ENCODE measurements at places on chromosomes 7 and 10.

DNA sequence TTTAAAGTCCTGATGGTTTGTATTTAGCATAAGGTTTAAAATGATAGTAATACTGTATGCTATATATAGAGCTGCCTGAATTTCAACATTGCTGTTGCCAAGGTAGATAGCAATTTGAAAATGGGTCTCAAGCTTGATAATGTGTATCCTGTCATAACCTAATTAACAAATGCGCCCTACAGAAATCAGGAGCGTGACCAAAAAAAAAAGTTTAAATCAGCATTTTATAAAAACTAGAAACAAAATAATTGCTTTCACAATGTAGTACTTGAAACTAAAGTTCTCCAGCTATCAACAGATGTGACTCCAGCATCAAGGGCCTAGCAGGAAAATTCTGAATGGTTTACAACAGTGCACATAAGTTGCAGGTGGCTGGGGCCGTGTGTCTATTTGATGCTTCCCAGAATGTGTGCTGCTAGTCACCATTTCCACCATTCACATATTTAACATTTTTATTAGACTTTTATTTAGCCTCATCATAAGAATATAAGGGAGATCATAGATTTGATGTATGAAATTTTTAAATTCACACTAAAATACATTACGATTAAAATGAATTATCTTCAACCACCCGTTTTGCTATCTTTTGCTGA lies 14.1 kb downstream of the FXYD4 start:
- DNase-seq = no peak

GRCh38 chr7:123643495-123644441 lies 11.9 kb upstream of the LMOD2 start:
- no peak for DNase-seq

DNA sequence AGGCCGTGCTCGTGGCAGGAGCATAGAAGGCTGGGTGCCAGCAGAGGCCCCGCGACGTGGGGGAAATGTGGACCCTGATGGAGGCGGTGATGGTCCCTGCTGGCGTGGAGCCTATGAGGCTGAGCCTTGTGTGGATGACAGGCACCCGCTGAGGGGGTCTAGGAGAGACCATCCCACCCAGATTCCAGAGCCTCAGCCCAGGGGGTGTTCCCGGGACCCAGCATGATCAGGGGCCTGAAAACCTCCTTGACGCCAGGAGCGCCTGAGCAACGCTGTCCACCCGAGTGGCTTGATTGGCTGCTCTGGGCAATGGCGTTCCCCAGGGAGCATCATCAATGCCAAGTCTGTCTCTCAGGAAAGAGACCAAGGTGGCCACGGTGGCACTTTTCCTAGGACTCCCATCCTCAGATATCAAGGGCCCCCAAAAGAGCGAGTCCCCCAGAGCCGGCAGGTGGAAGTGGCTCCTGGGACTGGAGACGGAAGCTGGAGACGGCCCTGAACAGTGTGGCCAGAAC lies 61.1 kb downstream of the PWWP2B start:
- peak; percentile 46 for DNase-seq

GRCh38 chr7:25288556-25289307 lies 60.4 kb upstream of the NPVF start:
- no peak for DNase-seq

DNA sequence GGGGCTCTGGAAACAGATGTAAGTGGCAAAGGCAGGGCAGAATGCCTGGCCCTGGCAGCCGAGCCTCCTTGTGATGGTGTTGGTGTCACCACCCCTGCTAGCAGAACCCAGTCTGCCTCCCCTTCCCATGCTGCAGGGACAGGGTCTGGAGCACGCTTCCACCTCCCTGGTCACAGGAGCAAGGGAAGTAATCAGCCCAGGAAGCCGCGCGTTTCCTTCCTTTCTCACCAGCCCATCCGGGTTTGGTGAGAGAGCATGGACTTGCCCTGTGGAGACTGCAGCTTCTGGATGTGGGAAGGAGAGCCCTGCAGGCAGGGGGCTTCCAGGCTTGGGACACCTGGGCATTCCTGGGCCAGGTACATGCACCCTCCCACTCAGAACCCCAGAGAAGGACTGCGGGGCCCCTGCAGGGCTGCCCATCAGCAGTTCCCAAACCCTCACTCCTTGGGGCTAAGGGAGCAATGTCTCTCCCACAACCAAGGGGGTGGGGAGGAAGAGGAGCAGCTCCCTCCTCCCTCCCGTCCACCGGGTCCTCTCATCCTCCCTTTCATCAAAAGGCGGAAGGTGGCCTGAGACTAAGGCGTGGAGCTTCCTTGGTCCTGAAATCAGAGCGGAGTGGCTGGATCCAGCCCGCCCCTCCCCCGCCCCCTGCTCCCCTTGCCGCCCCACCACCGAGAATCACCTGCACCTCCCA lies 1.8 kb downstream of the MMRN2 start:
- peak; percentile 26 for DNase-seq

- DNase-seq = no peak
These were observed 94.8 kb downstream of the CALN1 start for GRCh38 chr7:72317341-72317740.

GRCh38 chr7:4307316-4308204 lies 374.5 kb upstream of the FOXK1 start:
- DNase-seq = no peak

DNA sequence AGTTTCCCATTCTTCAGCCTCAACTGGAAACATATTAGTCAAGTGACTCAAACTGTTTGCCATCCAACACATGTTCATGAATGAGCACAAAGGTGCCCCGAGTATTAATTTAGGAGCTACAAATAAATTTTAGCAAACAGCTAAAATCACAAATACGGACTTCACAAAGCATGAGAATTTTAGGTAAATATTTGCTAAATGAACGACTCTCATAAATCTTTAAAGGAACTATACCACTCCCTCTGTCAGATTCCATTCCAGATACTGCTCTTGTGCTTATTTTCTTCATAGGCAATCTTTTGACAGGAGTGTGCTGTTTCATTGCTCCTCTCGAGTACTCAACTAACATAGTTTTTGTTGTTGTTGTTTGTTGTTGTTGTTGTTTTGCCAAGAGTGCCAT lies 330.9 kb downstream of the PARD3 start:
- no peak for DNase-seq

GRCh38 chr10:127579640-127580039 lies 30.5 kb downstream of the NPS start:
- no peak for DNase-seq

DNA sequence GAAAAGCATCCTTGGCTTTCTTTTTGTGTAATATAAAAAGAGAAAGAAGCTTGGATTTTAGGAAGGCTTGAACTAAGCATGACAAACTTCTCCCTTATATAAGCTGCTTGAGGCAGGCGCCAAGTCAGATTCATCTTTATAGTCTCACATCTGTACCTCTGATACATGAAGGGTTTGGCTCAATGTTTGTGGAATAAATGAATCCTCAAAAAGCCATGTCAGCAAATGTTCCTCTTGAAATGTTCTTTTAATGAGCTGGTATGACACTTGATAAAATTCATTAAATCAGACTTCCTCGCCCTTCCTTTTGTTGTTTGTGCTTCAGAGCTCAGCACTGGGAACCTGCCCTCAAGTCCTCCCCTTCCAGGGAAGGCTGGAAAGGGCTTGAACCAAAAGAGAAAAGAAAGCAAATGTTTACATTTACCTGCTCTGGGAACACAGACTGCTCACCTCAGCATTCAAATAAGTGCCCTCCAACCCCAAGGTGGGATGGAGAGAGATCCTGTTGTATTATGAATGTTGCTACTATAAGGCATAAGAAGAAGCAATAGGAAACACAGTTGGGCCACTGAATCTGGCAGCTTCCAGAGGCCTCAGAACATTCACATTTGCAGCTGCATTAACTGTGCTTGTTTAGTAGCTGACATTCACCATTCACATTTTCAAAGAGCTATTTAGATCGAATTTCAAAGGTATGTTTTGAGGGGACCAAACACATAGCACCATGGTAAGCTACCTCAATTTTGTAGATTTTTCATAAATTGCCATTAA lies 212.6 kb downstream of the CACNA2D1 start:
- DNase-seq = no peak

DNA sequence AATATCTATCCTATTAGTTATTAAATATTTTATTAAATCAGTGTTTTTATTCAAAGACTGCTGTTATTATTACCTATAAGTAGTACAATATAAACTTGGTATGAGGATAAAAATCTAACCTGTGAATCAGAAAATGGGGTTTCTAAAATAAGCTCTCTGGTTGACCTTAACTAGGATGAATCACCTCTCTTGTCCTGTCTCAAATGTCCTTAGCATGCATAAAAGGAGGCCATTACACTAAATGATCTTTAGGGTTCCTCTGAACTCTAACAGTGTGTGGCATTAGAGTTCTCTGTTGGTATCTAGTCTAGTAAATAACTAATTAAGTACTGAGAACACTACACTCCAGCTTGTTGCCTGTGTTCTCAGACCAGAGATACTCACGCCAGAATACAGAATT lies 143.1 kb upstream of the LRRTM3 start:
- no peak for DNase-seq

DNA sequence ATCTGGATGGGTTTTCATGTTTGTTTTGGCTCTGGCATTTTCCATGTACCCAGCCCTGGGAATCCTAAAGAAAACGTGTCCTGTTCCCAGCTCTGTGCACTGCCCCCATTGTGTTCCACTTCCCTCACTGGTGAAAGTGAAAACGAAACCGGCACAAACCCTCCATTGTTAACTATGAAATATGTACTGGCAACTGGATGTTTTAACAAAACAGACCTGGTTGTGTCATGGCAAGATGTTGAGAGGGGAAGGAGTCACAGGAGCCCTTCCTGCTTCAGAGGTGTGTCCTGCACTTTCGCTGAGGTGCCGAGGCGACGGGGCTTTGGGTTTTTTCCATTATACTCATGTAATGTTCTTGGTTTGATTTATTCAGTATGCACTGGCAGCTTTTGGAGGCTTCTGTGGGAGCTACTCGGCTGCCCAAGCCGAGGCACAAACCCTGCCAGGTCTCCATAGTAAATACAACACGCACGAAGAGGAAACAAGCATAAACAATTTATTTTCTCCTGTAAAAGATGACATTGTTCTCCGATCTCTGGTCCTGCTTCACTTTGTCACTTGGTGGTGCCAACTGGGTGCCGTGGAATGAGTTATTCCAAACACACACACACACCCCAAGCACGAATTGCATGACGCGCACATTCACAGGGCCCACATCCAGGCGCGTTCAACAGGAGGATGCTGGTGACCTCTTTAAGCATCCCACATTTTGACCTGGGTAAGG lies 118.2 kb downstream of the CDK6 start:
- DNase-seq = no peak

- DNase-seq = no peak
These were observed 7.1 kb downstream of the UCMA start for GRCh38 chr10:13227031-13227430.

GRCh38 chr10:72785409-72785808 lies 93.5 kb downstream of the MCU start:
- DNase-seq = no peak

DNA sequence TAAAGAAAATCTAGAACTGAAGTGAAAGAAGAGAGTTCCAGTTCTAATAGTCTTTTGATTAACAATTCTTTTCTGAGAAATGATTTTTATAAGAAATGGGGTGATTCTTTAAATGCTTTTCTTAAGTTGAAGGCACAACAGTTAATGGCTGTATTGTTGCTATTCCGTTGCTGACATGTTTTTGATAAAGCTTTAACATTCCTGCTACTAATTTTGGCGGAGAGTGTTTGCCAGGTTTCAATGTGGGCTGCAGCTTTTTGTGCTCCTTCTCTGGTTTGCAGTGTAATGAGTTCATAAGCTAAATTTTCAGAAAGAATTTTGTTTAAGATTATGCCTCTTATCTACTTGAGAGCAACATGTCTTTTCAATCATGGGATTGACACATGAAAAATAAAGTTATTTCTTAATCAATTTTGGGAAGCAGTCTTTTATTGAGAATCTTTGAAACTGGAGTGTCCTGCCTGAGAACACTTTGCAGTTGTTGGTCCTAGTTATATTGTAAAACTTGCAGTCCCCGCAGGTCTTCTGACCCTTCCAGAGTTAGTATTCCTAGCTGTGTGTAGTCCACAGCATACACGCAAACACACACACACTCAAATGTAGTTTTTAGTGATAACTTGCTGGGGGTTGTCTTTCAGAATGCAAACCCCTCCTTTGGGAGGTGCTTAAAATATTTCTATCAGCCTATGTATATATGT lies 56.7 kb downstream of the COL17A1 start:
- DNase-seq = no peak

GRCh38 chr10:71646037-71646436 lies 73.5 kb downstream of the C10orf105 start:
- no peak for DNase-seq

DNA sequence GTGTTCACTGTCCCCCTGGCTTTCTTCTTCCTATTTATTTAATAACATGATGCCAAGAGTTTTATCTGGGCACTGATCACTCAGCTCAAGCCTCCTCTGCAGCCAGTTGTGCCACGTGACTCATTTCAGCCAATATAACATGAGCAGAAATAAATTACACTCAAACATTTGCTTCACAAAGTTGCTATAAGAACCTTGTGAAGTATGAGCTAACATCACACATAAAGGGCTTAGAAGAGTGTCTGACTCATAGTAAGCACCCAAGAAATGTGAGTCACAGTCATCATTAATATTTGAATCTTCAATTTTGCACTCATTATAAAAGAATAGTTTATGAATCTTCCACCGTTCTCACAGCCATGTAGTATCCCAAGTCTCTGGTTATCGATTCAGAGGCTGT lies 414.6 kb upstream of the NPVF start:
- DNase-seq = no peak

- no peak for DNase-seq
These were observed 3.4 kb downstream of the CLDN3 start for GRCh38 chr7:73766556-73767229.

GRCh38 chr7:70660154-70660818 lies 471.7 kb upstream of the GALNT17 start:
- DNase-seq = no peak

GRCh38 chr7:46844486-46844885 lies 737.4 kb downstream of the TNS3 start:
- no peak for DNase-seq

- DNase-seq = no peak
These were observed 729 bp downstream of the DNAJB6 start for GRCh38 chr7:157337316-157338149.

- DNase-seq = no peak
These were observed 13.7 kb downstream of the SRGN start for GRCh38 chr10:69101451-69102095.

DNA sequence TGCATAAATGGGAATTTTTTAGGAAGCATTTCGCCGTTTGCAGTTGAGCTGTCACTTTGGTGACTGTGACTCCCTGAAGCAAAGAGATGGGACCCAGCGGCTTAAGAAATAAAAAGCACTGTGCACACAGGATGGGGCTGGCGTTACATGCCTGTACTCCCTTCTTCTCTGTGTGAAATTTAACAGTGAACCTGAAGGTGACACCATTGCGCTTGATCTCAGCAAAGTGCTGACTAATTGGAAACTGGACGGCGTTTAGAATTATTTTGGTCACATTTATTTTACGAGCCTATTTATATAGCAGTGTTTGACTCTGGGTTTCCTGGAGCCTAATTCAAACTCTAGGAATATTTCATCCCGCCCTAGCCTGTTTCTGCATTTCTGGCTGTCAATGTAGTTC lies 146.2 kb downstream of the PAXIP1 start:
- DNase-seq = no peak

GRCh38 chr10:75070476-75070875 lies 41.0 kb upstream of the SAMD8 start:
- no peak for DNase-seq

- peak; percentile 52 for DNase-seq
These were observed 19.9 kb downstream of the ADAP1 start for GRCh38 chr7:934469-935163.
